ENCODE measurements at places on chromosomes 1 and 21.

- no peak for DNase-seq
Measured at GRCh38 chr1:88990426-88990825, 2.0 kb downstream of the KYAT3 start.

GRCh38 chr21:26280148-26280547, 109.6 kb upstream of the APP start:
- DNase-seq = no peak

DNA sequence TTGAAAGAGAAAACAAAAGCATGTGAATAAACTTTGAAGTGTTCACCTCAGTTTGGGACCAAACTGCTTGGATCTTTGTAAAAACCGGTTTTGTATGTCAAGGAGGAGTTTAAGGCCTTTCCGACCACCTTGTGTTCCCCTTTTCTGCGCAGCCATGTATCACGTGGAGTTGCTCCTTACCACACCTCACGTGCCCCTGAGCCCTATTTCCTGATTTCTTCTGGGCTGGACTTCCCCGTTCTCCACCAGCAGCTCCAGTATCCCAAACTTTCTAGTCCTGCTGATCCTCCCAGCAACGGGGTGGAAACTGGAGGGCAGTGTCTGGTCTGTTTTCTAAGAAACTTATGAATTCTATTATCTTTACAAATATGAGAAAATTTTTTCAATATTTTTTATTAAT, 1.6 kb upstream of the SH3D21 start:
- DNase-seq = no peak

GRCh38 chr1:203359010-203359571, 8.2 kb upstream of the FMOD start:
- no peak for DNase-seq

GRCh38 chr1:231885209-231885854, 258.7 kb downstream of the DISC1 start:
- DNase-seq = no peak

- DNase-seq = no peak
Measured at GRCh38 chr21:44823179-44823660, 5.4 kb upstream of the SUMO3 start.

GRCh38 chr1:192363177-192363576, 46.4 kb downstream of the RGS21 start:
- no peak for DNase-seq

GRCh38 chr21:24097181-24097580, 1510.1 kb downstream of the MRPL39 start:
- no peak for DNase-seq

DNA sequence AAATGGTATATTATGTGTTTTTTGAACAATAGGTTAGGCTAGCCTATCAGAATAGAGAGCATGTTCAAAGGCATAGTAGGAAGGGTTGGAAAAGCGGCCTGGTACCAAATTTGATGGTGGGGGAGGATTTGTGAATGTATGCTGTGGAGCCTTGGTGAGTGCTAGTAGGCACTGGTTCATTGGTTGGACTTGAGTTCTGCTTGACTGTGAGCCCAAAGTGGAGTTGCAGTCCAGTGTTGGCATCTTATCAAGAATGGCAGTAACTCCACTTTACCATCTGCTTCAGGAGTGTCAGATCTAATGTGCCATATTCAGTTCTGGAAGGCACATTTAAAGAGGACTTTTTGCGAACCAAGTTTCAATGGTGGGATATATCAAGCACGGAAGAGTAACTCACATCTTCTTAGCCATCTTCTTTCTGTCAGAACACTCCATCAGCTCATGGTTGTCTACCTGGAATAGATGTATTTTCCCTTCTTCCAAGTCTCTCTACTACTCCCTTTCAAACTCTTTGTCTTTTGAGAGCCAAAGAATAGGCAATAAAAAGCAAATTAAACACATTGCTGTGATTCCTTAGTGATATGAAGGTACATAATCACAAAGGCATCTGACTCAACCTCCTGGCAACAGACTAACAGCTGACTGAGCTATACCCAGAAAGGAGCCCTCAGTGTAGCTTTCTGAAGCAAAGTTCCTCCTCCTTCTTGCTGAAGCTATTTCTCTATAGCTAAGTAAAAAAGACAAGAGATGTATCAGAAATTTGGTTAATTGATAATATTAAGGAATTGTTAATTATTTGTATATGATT, 21.7 kb downstream of the LRRC8B start:
- no peak for DNase-seq

Measured in CD4-positive, alpha-beta T cell treated with Interleukin-4 for 4 hours (primary cell).